ENCODE measurements at places on chromosomes 1 and 21.

GRCh38 chr21:35963920-35964451, 96.3 kb downstream of the SETD4 start:
- no peak for DNase-seq

- no peak for DNase-seq
These were observed 9.8 kb downstream of the PLEKHO1 start for GRCh38 chr1:150159550-150159949.

GRCh38 chr1:94143809-94144176, 22.8 kb upstream of the ABCA4 start:
- DNase-seq, result no peak

DNA sequence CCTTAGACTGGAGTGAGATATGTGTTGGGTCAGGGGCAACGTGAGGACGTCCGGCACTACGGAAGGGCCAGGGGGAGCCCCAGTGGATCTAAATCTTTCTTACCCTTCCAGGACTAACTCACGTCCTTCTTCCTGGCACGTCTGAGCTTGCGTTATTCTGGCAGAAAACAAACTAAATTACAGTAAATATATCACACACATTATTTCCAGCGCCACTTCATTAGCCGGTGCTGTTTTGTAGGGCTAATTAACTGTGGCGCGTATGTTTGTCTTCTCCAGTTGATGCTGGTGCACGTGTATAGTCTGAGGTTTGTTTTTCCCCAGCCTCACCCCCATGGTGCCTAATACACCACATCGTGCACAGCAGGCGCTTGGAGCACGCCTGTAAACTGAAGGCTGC, 59.2 kb downstream of the TLR5 start:
- no peak for DNase-seq

GRCh38 chr1:218345673-218346390, 696 bp downstream of the TGFB2 start:
- peak; percentile 25 for DNase-seq

GRCh38 chr1:35364741-35365140, 96.2 kb downstream of the ZMYM4 start:
- peak; percentile 5 for DNase-seq

DNA sequence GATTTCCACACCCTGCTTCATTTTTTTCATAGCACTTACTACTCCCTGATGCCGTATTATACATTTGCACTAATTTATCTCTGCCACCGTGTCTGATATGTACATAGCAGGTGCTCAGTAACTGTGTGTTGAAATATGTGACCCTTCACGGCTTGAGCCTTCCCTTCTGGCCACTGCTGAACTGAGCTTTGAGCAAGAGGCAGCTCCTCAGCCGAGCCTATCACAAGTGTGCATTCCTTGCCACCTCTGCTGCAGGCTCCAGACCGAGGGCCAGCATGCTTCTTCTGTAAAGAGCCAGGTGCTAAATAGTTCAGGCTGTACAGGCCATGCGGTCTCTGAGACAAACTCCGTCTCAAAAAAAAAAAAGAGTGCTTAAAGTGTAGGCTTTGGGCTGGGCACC, 22.6 kb downstream of the PLEKHM2 start:
- no peak for DNase-seq

DNA sequence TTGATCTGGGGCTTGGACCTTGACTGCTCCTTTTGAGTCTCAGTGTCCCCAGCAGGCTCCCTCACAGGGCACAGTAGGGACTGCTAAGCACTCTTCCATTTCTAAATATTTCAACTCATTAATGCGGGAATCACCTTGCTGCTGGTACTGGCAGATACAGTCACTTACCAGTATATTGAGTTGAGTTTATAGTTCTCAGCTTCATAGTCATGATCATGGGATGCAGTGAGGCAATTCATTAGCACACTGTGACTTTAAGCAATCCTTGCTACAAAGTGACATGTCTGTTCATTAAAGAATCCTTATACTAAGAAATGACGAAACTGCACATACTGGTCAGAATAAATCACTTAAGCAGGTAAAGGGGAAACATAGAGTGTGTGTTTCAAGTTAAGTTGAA, 240.8 kb downstream of the SPATA17 start:
- DNase-seq, result no peak

GRCh38 chr1:34758751-34759150, 789 bp upstream of the GJB4 start:
- no peak for DNase-seq

DNA sequence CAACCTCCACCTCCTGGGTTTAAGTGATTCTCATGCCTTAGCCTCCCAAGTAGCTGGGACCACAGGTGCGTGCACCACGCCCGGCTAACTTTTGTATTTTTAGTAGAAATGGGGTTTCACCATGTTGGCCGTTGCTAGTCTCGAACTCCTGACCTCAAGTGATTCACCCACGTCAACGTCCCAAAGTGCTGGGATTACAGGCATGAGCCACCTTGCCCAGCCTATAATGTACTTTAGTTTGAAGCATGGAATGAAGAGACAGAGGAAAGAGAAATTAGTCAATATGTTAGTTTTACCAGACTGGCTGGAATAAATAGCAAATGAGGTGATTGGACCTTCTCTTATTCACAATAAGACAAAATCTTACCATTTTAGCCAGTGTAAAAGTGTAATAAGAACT, 89.0 kb downstream of the GTF2B start:
- no peak for DNase-seq

DNA sequence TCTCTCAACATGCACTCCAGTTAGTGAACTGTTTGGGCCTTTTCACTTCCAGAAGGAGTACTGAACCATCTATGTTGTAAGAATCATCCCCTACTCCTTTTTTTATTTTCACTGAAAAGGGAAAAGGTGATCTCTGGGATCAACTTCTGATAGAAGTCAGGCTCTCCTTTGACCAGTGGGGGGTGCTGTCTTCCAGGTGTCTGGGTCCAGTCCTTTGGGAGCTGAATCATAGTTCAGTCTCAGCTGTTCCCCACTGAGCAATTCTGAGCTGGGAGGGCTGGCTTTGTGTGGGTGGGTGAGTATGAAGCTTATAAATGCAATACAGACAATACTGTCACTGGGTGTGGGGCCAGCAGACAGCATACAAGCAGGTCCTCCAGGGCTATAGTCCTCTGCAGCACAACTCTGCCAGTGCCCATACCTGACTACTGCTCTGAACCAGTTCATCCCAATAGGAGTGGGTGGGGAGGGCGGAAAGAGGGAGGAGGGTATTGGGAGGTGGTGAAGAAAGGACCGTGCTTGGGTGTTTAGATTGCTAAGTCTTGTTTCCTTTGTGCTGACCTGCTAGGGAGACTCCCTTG, 12.5 kb upstream of the SARS1 start:
- no peak for DNase-seq

- DNase-seq, result no peak
These were observed 54.2 kb upstream of the USP1 start for GRCh38 chr1:62382658-62382955.

GRCh38 chr1:7884757-7885156, 31.9 kb upstream of the UTS2 start:
- DNase-seq, result no peak

DNA sequence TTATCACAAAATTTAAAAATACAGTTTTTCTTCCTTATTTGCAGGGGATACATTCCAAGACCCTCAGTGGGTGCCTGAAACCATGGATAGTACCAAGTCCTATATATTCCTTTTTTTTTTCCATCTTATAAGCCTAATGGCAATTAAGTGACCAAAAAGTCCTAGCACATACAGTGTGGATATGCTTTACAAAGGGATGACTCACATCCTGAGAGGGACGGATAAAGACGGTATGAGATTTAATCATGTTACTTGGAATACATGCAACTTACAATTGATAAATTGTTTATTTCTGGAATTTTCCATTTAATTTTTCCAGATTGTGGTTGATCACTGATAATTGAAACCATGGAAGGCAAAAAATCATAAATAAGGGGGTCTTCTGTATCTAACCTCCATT, 181.2 kb upstream of the BRINP3 start:
- DNase-seq, result no peak

- peak; percentile 23 for DNase-seq
These were observed 494.7 kb downstream of the SMYD3 start for GRCh38 chr1:246012341-246012740.

DNA sequence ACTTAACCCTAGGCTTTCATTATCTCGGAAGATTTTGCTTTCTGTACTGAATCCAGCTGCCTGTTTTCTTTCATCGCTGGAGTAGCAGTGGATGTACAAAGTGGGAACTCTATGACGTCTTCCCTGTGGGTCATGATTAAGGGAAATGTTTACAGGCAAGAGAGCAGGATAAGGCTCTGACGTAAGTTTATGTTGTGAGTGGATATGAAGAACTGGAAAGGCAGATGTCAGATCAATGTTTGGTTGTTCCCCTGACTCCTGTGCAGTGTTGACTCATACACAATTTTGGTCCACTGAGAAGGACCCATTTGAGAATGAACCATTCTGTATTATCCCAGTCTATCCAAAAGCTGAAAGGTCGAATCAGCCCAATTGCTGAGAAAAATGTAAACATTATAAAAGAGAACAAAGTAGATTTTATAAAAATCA, 292.4 kb downstream of the GRIK1 start:
- DNase-seq, result no peak

- DNase-seq, result no peak
These were observed 14.0 kb downstream of the GTF2B start for GRCh38 chr1:88877382-88877825.

GRCh38 chr1:152640351-152640750, 17.4 kb upstream of the LCE3A start:
- DNase-seq, result no peak

GRCh38 chr1:76830373-76830772, 36.9 kb upstream of the ST6GALNAC5 start:
- DNase-seq, result no peak

- no peak for DNase-seq
These were observed 26.8 kb upstream of the TMPRSS15 start for GRCh38 chr21:18430341-18430740.

DNA sequence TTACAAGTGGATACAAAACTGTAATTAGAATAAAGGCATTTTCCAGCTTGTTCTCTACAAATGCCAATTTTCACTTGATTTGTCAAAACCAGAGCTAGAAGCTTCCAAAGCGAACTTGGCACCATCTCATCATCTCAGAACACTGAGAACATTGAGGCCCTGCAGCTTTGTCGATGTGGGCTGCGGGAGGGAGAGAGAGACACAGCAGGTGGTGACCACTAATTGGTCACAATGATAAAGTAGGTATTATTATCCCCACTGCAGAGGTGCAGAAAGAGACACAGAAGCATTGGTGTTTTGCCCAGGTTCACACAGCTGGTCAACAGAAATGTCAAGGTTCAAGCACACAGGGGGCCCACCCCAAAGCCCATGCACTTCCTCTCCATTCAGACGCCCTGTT, 72.2 kb upstream of the KRTAP19-8 start:
- no peak for DNase-seq

- no peak for DNase-seq
These were observed 70.0 kb downstream of the IL23R start for GRCh38 chr1:67236277-67236676.

- DNase-seq, result peak; percentile 15
These were observed 12.3 kb downstream of the CCDC185 start for GRCh38 chr1:223405507-223405906.

GRCh38 chr1:222387007-222387814, 160.7 kb downstream of the HHIPL2 start:
- DNase-seq, result no peak

DNA sequence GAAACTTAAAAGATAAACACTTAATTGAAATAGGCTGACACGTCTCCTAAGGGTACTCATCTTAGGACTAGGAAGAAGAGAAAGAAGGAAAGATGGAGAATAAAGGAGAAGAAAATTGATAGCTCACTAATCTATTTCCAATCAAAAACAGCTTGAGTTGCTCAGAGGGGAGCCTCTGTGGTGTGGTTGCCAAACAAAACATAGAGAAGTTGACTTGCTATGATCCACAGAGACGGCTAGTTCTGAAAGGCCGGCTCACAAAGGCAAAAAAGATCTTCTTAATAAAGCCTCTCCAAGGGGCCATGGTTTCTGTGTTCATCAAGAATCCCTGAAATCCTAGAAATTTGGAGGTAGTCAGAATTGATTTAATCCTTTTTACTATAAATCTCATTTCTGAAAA, 644.1 kb downstream of the LMO4 start:
- no peak for DNase-seq

DNA sequence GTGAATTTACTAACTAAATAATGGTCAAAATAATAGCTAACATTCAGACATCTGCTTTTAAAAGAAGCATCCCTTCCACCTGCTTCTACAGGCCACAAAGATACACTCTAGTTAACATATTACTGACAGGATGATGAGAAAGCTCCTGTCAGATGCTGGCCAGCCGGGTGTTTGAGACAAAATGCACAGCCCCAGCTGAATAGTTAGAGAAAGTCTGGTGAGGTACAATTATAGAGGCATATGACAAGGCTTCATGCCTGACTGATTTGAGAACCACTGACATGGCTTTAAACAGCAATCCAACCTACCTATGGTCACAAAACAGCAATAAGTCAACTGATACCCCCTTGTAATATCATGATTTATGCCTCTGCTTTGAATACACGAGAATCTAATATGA, 137.0 kb downstream of the DENND1B start:
- no peak for DNase-seq

DNA sequence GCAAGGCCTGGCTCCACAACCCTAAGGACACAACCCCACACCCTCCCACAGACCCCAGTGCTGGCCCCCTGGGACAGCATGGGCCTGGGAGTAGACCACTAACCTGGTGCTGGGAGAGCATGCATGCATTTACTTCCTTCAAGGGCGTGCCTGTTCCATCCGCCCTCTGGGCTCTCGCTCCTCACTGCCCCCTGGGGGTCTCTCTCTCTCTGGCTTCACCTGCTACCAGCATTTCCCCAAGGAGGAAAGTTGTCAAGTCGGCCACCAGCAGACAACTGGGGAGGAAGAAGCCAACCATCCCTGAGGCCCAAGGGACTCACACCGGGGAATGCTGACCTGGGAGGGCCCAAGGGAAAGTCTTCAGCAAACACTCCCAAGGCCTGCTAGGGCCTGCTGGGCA, 6.5 kb downstream of the LRP8 start:
- DNase-seq, result no peak

- DNase-seq, result no peak
These were observed 47.6 kb downstream of the B3GALT5 start for GRCh38 chr21:39660191-39660980.

DNA sequence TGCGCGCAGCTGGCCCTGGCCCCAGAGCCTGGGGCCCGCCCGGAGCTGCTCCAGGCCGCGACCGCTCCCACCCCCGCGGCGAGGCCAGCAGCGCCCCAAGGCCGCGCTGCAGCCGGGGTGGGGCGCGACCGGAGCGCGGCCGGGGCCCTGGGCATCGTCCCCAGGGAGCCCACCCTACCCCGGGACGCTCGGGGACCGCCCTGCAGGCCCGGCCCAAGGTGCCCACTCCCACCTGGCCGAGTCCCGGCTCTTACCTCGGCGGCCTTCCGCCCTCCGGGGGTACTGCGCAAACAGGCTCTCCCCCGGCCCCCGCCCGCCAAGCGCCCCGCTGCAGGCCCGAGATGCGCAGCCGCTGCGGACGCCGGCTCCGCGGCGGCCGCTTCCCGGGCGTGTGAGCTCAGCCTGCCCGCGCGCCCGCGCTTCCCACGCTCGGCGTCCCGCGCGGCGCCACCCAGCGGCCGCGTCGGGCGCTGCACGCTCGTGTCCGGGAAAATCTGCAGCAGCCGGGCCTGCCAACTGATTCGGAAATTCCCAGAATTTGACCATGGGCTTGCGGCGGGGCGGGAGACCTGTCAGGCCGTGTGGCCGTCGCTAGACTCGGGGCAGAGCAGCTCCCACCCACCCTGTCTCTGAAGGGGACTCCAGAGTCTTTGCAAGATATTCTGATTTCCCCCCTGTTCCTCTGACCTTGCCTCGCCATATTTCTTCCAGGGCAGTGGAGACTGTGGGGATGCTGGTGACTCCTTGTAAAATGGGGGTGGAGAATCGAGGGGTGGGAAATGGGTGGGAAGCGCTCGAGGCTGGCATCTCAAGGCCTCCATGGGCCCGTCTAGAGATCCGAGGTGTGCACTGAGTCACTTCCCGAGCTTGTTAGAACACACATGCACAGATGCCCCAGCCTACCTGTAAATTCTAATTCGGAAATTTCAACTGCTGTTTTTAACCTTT, 41.9 kb downstream of the CD34 start:
- peak; percentile 83 for DNase-seq

Data from CD4-positive, alpha-beta T cell treated with Interferon alpha-2 for 1 hour (primary cell).